Mucosa of gallbladder (tissue), 1 donor: ENCODE measurements at places on chromosomes 5 and 9.
A peak's percentile ranks its signal among the peaks of the same experiment; 100 is the strongest.

DNA sequence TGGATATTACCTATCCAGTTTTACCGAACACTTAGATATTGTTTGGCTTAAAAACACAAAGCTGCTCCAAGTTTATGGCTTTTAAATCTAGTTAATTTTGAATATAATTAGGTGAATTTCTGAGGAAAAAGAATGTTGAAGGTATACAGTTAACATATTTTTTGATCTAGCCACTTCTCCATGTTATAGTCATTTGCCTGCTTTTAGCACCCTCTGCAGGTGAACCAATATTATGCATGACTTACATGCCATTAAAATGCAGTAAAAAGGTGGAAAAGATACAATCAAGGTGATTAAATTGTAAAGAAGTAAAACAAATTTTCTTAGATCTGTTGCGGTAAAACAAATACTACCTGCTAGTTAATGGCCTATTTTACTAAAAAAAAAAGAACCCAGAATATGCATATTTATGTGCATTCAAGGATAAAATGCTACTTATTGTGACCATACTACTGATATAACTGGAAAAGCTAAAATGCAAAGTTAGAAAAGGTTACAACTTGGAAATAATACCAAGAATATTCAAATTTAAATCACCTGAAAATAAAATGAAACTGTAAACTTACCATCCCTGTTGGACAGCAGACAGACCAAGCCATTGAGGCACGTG lies 132.1 kb downstream of the AP3B1 start:
- no peak for DNase-seq

- no peak for DNase-seq
Measured at GRCh38 chr5:180818677-180819341, 16.2 kb upstream of the MGAT1 start.

- DNase-seq = no peak
Measured at GRCh38 chr5:32314658-32315057, 1.9 kb upstream of the MTMR12 start.

DNA sequence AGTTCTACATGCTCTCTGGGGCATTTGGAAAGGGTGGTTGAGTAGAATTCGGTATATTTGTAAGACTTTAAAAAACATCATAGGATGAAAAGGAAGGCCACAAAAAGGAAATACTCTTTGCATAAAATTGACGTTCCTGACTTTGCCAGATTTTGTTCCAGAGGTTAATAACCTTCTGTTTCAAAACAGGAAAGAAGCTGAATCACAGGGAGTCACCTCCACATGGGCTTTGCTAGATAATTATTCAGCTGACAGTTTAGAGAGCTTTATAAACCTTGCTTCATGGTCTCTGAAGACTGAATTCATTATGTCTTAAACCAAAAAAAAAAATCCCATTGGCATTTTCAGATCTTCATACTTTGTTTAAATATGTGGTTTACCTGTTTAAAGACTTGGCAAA lies 203.7 kb downstream of the SEMA6A start:
- no peak for DNase-seq

- DNase-seq = no peak
Measured at GRCh38 chr9:38057416-38058195, 11.4 kb downstream of the SHB start.

DNA sequence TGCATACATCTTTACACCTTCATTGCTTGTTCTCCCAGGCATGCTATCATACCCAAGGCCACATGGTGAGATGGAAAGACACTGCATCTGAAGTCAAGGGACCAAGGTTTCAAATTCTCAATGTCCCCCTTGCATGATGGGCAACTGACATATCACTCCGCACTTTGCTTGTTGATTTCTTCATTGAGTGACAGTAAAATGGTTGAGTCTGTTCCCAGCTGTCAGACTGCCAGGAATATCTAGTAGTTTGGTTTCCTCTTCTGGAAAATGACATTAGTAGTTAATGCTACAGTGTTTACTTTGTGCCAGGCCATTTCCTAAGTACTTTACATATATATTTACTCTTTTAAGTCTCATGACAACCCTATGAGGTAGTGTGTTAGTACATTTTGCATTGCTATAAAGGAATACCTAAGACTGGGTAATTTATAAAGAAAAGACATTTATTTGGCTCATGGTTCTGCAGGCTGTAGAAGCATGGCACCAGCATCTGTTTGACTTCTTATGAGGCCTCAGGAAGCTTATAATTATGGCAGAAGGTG lies 114.4 kb downstream of the PCSK1 start:
- no peak for DNase-seq

GRCh38 chr5:73437101-73437776 lies 11.3 kb downstream of the FOXD1 start:
- no peak for DNase-seq

- DNase-seq = peak; percentile 13
Measured at GRCh38 chr9:75455444-75455921, 367.2 kb downstream of the OSTF1 start.

DNA sequence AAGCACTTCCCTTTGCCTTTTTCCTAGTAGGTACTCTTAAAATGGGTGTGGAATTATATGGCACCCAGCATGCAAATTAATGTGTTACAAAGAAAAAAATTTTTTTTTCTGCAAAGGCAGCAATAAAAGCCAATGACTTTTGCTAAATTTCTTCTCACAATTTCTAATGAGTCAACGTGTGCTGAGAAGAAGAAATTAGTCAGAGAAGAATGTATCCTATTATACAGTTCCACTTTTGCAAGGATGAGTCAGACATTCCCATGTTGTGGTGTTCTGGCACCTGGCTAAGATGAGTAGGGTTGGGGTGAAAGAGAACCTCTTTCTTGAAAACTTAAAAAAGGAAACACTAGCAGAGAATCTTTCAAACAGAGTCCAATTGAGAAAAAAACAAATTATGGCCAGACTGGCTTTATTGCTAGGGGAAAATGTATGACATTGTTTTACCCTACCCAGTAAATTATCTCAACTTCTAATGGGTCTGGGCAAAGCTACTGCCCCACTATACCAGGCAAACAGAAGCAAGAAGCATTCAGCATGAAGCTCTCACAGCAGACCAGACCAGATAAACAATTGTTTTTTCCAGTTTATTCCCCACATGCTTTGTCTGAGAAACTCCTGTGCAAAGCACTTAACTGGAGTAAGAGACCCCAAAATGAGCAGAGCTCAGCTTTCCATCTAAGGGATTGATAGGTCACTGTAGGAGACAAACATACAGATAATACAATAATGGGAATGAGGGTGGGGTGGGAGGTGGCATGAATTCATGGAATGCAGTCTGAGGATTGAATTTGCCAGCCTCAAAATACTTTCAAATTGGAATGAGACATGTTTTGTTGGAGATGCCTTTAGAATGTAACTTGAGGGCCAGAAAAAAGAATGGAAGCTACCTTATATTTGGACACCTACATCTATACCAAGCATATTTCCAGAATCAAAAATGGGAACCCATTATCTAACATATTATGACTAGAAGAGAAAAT lies 220.8 kb upstream of the RFX3 start:
- DNase-seq = no peak
